GM03348 (cell line): ENCODE measurements at places on chromosomes 4 and X.

- DNase-seq = no peak
Measured at GRCh38 chr4:28827866-28828265, 1892.3 kb upstream of the PCDH7 start.

GRCh38 chr4:61223385-61223784, 23.3 kb downstream of the ADGRL3 start:
- no peak for DNase-seq

- peak; percentile 2 for DNase-seq
Measured at GRCh38 chr4:175469514-175469913, 342.6 kb downstream of the GPM6A start.

DNA sequence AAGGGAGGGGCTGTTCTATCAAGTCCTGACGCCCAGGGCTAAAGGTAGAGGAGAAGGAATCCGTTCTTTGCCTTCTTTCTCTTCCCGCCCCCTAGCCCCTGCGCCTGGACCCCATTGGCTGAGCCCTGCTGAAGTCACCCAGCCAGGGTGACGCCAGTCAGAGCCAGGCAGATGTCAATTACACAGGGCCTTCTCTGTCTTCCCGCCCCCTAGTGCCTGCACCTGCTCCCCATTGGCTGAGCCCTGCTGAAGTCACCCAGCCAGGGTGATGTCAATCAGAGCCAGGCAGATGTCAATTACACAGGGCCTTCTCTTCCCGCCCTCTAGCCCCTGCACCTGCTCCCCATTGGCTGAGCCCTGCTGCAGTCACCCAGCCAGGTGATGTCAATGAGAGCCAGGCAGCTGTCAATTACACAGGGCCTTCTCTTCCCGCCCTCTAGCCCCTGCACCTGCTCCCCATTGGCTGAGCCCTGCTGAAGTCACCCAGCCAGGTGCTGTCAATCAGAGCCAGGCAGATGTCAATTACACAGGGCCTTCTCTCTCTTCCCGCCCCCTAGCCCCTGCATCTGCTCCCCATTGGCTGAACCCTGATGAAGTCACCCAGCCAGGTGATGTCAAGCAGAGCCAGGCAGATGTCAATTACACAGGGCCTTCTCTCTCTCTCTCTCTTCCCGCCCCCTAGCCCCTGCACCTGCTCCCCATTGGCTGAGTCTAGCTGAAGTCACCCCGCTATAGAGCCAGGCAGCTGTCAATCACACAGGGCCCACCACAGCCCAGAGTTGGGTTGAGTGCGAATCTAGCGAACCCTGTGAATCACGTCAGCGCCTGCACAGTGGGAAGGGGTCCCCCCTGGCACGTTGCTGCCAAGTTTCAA, 46.4 kb downstream of the ASMT start:
- no peak for DNase-seq

DNA sequence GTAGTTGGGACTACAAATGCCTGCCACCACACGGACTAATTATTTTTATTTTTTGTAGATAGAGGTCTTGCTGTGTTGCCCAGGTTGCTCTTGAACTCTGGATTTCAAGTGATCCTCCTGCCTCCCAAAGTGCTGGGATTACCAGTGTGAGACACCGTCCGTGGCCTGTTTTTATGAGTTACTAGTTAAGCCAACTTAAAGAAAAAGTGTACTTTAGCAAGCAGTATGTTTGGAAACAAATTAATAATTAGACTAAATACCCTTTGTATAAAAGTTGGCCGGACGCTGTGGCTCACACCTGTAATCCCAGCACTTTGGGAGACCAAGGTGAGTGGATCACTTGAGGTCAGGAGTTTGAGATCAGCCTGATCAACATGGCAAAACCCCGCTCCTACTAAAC, 14.2 kb upstream of the PTPN13 start:
- no peak for DNase-seq

GRCh38 chr4:79233820-79234219, 92.0 kb downstream of the NAA11 start:
- DNase-seq = no peak

- DNase-seq = peak; percentile 11
Measured at GRCh38 chrX:48695925-48696300, 621 bp upstream of the SUV39H1 start.

- DNase-seq = no peak
Measured at GRCh38 chr4:156053174-156053573, 99.5 kb upstream of the CTSO start.

DNA sequence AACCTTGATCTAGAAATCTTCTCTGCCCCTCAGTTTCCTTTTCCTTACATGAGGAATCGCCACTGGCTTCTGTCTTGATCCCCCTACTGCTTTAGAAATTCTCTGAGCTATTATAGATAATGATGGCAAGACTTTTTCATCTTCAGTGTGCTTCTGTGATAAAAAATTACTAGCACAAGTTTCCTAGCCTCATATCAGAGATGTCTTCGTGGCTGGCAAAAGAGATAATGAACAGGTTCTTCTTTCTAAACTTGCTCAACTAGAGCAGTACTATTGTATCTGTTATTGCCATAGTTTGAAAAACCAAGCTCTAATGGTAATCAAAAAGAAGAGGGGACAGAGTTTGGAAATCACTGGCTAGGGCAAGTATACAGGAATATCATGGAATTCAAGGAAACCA, 4.1 kb upstream of the PDGFC start:
- no peak for DNase-seq
